ENCODE measurements at places on chromosomes 4 and X.

GRCh38 chrX:115583496-115584004, 22.6 kb downstream of the PLS3 start:
- no peak for DNase-seq

DNA sequence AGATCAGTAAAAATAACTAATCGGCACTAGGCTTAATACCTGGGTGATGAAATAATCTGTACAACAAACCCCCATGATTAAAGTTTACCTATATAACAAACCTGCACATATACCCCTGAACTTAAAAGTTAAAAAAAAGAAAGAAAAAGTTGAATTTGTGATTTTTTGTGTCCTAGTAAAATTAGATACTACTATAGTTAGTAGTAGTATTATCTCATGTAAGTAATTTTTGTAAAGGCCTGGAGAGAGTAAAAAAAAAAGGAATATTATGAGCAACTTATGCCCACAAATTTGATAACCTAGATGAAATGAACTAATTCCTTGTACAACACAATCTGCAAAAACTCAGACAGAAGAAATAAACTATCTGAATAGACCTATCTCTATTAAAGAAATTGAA, 25.7 kb upstream of the SLC16A2 start:
- no peak for DNase-seq

DNA sequence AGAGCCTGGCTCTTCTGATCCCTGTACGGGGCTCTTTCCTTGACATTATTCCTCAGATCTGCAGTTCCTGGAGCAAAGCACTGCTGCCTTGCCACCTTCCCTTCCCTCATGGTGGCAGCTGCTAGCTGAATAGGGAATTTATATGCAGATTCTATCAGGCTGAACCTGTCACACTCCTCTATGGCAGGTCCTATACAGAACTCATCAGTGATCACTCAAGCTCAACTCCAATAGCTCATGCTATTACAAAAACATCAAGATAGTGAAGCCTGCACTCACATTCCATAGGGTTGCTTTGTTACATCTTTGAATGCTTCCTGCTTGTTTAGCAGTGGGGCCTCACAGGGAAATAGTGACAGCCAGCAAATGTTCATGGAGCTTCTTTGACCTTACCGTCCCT, 71.7 kb downstream of the SLC2A9 start:
- DNase-seq, result no peak

DNA sequence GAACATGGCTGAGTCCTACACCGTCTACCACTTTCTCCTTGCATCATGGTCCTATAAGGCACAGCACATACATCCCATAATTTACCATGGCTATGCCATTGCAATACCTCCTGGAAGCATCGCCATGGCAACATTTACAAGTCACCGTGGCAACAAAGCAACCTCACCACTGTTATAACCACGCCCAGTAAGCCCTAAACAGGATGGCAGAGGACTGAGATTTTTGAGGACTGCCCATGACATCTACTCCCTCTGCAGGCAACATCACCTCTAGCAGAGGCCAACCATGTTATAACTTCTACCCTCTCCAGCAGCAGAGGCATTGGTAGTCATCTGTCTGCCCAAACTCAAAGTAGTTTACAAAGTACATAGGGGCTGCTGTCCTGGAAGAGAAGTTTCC, 29.7 kb downstream of the BCOR start:
- no peak for DNase-seq

DNA sequence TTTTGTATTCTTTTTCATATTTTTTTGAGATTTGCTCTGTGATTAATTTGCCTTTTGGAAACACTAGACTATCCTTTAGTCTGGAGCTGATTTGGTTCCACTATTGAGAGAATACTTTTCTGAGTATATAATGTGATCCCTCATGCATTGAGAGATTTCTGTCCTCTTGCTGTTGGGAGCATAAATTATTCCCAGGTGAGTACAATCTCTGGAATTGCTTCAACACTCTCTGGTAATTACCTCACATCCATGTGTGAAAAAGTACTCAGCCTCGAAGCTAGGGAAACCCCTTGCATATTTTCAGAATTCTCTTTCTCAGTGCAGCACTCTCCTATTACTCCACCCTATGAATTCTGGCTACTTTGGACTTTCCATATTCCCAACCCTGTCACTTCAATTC, 550.0 kb downstream of the RAPGEF2 start:
- no peak for DNase-seq

GRCh38 chr4:72568959-72569718, at the start of gene ADAMTS3:
TSS of gene ADAMTS3 (minus strand) at chr4:72569221. CDS start at chr4:72568762, 459 bp downstream.
- DNase-seq, result peak; percentile 54

- no peak for DNase-seq
Measured at GRCh38 chrX:68681443-68681941, 34.0 kb downstream of the STARD8 start.

GRCh38 chr4:80913381-80913780, 117.1 kb upstream of the BMP3 start:
- DNase-seq, result no peak

GRCh38 chr4:84966382-84967242, at the start of gene WDFY3:
TSS of gene WDFY3 (minus strand) at chr4:84966690. CDS start at chr4:84860591, 106,099 bp downstream.
- DNase-seq, result peak; percentile 71

GRCh38 chr4:123340381-123340701, 56.3 kb upstream of the SPRY1 start:
- DNase-seq, result no peak

- DNase-seq, result no peak
Measured at GRCh38 chrX:119648421-119648775, 42.2 kb upstream of the NKRF start.

DNA sequence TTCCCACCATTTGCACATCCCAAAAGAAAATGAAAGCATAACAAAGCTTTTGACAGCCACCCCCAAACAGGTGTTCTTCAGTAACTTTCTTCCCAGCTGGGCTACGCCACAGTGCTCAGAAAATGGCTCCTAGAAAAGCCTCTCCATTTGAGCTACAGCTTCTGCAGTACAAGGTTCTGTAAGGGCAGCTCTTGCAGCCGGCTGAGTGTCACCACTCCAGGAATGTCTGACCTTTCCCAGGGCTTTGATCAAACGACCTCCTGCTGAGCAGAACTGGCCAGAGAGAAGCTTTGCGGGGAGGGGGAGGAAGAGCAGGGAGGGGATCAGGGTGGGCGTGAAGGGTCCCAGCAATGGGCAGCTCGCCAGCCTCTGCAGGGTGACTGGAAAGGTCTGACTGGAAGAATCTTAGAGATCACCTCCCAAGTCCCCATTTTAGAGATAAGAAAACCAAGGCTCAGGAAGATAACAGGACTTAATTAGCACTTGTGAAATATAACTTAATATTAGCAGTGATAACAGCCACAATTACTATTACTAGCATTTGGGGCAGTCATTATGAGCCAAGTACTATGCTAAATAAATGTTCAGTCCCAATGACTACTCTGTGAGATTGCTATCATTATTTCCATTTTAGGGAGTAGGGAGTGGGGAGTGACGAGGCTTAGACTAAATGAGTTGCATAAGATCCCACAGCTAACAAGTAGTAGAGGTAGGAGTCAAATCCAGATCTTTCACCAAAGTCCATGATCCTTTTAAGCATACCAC, 51.1 kb downstream of the LEF1 start:
- no peak for DNase-seq

DNA sequence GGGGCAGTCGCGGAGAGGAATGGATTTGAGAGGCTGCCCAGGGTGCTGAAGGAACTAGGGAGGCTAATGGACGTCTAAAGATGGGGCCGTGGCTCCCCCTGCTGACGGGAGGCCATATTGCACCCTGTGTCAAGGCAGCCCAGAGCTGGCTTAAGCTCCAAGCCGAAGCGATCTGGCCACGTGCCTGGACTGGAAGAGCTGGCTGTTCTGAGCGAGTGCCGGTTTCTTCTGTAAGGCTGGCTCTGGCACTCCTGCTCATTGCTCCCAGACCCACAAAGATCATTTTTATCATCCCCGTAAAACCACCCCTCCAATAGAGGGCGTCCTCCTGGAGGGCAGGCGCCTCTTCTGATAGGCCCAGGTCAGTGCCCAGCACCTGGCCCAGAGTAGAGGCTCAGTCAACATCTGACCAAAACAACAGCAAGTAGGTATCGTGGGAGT, 5.6 kb downstream of the PNCK start:
- DNase-seq, result peak; percentile 50

DNA sequence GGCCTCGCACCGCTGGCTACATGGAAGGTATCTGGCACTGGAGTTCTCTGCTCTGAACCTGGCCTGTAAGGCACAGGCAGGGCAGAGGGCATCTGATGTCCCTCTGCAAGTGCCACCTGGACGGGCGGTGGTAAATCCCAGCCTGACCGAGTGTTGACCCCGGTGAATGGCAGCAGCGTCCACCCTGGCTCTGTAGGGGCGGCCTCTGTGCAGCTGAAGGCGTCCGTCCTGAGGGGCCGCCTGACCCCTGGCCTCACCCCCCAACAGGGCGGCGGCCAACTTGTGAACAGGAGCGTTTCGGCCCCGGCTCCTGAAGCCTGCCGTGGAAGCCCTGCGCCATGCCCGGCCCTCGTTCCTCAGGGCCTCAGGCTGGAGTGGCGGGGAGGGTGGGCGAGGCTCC, 51.4 kb downstream of the CPZ start:
- no peak for DNase-seq

GRCh38 chrX:8869812-8870211, 68.6 kb upstream of the FAM9A start:
- DNase-seq, result no peak

- peak; percentile 16 for DNase-seq
Measured at GRCh38 chrX:155056877-155057792, 13.8 kb downstream of the CMC4 start.

- no peak for DNase-seq
Measured at GRCh38 chr4:82519072-82519471, 42.7 kb downstream of the TMEM150C start.

DNA sequence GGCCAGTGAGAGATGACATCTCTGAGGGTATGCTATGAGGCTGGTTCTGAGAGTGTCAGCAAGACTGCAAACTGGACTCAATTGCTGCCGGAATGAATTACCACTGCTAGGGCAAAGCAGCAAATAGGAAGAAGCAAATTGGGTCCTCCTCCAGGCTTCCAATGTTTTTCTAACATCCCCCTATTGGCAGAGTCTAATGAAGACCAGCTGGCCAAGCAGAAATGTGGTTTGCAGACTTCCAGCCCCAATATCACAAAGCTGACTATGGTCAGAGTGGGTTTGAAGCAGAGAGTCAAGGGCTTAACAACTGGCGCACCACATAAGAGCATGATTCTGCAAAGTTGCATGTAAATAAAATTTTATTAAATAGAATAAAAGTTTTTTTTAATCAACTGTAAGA, 225.4 kb upstream of the GLRA2 start:
- no peak for DNase-seq

DNA sequence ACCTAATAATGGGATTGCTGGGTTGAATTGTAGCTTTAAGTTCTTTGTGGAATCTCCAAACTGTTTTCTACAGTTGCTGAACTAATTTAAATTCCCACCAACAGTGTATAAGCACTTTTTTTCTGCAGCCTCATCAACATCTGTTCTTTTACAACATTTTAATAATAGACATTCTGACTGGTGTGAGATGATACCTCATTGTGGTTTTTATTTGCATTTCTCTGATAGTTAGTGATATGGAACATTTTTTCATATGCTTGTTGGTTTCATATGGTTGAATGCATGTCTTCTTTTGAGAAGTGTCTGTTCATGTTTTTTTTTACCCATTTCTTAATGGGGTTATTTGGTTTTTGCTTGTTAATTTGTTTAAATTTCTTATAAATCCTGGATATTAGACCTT, 1718.9 kb downstream of the C4orf33 start:
- DNase-seq, result no peak

DNA sequence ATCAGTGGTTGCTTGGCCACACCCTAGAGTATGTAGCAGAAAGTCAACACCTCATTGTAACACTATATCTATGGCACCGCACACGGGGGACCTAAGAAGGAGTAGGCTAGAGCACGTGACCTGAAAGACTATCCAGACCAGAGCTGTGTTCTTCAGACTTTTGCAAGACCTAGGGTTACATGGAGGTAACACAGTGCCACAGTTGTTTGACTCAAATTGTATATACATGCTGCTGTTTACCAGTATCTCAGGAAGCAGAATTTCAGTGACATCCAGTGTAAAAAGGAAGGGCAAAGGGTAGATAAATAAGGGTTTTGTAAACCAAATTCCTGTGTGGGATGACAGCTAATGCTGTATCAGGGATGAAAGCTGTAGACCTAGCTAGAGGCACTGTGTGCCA, 30.2 kb downstream of the PNMA6A start:
- DNase-seq, result no peak

DNA sequence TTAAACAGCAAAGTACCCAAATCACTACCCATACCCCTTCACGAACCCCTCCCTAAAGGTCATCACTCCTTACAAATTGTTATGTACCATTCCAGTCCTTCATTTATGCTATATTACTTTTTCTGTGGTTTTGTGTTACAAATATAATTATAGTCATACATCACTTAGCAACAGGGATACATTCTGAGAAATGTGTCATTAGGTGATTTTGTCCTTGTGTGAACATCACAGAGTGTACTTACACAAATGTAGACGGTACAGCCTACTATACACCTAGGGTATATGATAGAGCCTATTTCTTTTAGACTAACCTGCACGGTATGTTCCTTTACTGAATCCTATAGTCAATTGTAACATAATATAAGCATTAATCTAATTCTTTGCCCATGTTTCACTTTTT, 61.9 kb downstream of the ASB9 start:
- DNase-seq, result no peak

- DNase-seq, result no peak
Measured at GRCh38 chr4:174170091-174170490, 113.4 kb downstream of the FBXO8 start.

- DNase-seq, result no peak
Measured at GRCh38 chr4:13893211-13893610, 265.7 kb upstream of the BOD1L1 start.

DNA sequence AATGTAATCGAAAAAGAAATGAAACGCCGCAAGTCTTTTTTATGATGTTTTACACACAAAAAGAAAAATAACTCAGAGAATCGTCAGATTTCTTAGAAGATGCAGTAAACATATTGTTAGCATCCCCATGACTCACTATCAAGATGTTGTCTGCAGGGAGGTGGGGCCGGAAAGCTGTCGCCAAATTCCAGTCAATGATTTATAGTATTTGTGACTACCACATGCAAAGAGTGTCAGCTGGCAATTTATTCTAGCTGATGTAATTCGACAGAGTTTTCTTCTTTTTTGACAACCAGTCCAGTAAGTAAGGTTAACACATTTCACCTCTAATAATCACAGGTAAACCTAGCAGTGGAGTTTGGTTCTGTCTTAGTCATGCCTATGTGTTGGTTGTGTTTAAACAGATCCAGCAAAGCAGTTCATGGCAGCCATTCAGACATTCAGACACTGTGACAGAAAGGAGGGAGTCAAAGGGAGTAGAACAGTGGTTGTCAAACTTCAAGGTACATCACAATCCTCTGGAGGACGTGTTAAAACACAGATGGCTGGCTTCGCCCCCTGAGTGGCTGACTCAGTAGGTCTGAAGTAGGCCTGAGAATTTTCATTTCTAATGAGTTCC, 19.8 kb upstream of the PPP1R2C start:
- DNase-seq, result no peak
